ENCODE measurements at places on chromosomes 13 and 19. TPM values are rescaled to one million over a fixed set of nuclear protein-coding genes. Genes with fewer than 3 reads are reported as not detected.

- no peak for DNase-seq
- H3K36me3 ChIP-seq = no peaks in the 10 kb centered on the region
- H3K4me1 ChIP-seq = no peaks in the 10 kb centered on the region
- no peak overlapping the region for H3K27ac ChIP-seq
- H3K27me3 ChIP-seq = no peaks in the 10 kb centered on the region
These were observed 101.0 kb downstream of the SLITRK6 start for GRCh38 chr13:85698256-85698655.

GRCh38 chr19:56699552-56699951 lies 28.0 kb upstream of the ZNF835 start:
- H3K27me3 ChIP-seq = no peaks in the 10 kb centered on the region
- no peaks in the 10 kb centered on the region for H3K36me3 ChIP-seq
- peak; percentile 95 for DNase-seq

GRCh38 chr13:99062593-99062992 lies 84.7 kb upstream of the DOCK9 start:
- peak; percentile 17 for DNase-seq
- H3K27ac ChIP-seq = peak overlapping the region; percentile 22
- H3K4me1 ChIP-seq = peaks cover 5% of the 10 kb centered on the region
- H3K27me3 ChIP-seq = no peaks in the 10 kb centered on the region
- no peaks in the 10 kb centered on the region for H3K36me3 ChIP-seq
- H3K4me3 ChIP-seq = no peak overlapping the region

GRCh38 chr19:47896019-47896418 lies 9.9 kb upstream of the SULT2A1 start:
- no peak overlapping the region for H3K27ac ChIP-seq
- no peaks in the 10 kb centered on the region for H3K4me1 ChIP-seq
- H3K4me3 ChIP-seq = no peak overlapping the region
- DNase-seq = no peak

- peaks cover 12% of the 10 kb centered on the region for H3K27me3 ChIP-seq
- no peak for DNase-seq
- no peaks in the 10 kb centered on the region for H3K36me3 ChIP-seq
- no peak overlapping the region for H3K27ac ChIP-seq
- H3K4me1 ChIP-seq = no peaks in the 10 kb centered on the region
These were observed 2.3 kb downstream of the CEACAM18 start for GRCh38 chr19:51480590-51480989.

DNA sequence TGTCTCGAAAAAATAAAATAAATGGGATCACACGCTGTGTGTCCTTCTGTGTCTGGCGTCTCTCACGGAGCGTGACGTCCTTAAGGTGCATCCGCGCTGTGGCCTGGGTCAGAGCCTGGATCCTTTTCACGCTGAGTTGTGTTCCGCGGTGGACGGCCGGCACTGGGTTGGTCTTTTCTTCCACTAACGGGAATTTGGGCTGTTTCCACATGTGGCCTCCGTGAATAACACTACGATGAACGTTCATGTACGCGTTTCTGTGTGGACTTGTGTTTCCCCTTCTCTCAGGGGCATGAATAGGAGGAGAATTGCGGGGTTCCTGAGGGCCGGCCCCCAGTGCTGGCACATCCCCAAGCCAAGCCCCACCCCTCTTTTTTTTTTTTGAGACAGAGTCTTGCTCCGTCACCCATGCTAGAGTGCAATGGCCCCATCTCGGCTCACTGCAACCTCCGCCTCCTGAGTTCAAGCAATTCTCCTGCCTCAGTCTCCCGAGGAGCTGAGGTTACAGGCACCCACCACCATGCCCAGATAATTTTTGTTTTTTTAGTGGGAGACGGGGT lies 6.2 kb upstream of the PTBP1 start:
- no peak for DNase-seq
- H3K27me3 ChIP-seq = no peaks in the 10 kb centered on the region
- H3K36me3 ChIP-seq = no peaks in the 10 kb centered on the region
- no peak overlapping the region for H3K27ac ChIP-seq
- H3K4me3 ChIP-seq = no peak overlapping the region
- peaks cover 54% of the 10 kb centered on the region for H3K4me1 ChIP-seq

GRCh38 chr13:48600374-48601364 lies 53.1 kb upstream of the CYSLTR2 start:
- H3K4me3 ChIP-seq = no peak overlapping the region
- H3K36me3 ChIP-seq = no peaks in the 10 kb centered on the region
- DNase-seq = no peak

DNA sequence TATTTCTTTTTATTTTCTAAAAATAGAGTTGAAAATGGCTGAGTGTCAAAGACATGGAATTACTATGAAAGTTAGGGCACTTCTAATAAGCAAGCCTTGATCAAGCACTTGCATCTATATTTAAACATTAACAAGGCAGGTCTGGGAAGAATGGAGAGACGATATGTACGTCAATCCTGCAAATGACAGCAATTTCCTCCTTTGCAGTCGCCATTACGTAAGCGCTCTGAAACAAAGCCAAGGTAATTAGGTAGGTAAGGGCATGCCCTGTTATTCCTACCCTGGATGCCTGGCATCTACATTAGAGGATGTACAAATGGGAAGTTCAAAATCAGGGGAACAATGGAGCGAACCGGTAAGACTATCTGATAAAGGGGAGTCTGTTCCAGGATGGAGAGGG lies 664.0 kb upstream of the ARGLU1 start:
- H3K36me3 ChIP-seq = no peaks in the 10 kb centered on the region
- H3K27me3 ChIP-seq = no peaks in the 10 kb centered on the region
- H3K27ac ChIP-seq = no peak overlapping the region
- DNase-seq = no peak
- peaks cover 4% of the 10 kb centered on the region for H3K4me1 ChIP-seq

- no peak for DNase-seq
- no peak overlapping the region for H3K27ac ChIP-seq
- no peaks in the 10 kb centered on the region for H3K36me3 ChIP-seq
- no peak overlapping the region for H3K4me3 ChIP-seq
- no peaks in the 10 kb centered on the region for H3K4me1 ChIP-seq
These were observed 3.1 kb upstream of the TNFSF13B start for GRCh38 chr13:108266321-108266990.

GRCh38 chr19:5705552-5705951 lies 14.4 kb downstream of the LONP1 start:
- peaks cover 86% of the 10 kb centered on the region for H3K36me3 ChIP-seq
- H3K4me1 ChIP-seq = no peaks in the 10 kb centered on the region
- no peak overlapping the region for H3K27ac ChIP-seq
- DNase-seq = no peak

DNA sequence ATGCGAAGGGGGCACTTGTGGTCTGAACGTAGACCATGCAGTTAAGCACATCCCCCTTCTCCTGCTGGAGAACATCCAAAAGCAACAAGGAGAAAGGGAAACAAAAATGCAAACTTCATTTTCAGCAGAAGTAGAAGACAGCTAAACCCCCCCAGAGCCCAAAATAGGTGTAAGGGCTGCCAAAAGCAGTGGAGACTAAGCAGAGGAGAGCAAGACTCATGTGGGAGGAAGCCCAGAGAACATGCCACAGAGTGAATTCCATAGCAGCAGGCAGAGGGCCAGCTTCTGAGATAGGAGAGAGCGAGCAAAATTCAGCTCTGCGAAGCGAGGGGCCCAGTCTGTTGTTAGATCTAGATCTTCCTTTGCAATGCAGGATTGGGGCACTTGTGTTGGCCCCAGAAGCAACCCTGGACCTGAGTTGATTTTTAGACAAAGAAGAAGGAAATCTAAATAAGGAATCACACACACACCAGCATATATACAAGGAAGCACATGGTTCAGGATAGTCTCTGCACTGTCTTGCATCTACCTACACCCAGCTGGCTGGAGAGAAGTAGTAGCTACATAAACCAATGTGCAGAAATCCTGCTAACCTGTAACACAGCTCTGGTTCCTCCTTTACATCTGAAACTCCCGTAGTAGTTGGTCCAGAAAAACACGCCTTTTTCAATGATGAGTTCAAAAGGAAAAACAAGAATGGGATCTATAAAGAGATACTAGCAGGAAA lies 199.6 kb downstream of the SPRY2 start:
- H3K36me3 ChIP-seq = no peaks in the 10 kb centered on the region
- H3K27ac ChIP-seq = peak overlapping the region; percentile 65
- no peaks in the 10 kb centered on the region for H3K27me3 ChIP-seq
- H3K4me3 ChIP-seq = no peak overlapping the region
- DNase-seq = peak; percentile 72

DNA sequence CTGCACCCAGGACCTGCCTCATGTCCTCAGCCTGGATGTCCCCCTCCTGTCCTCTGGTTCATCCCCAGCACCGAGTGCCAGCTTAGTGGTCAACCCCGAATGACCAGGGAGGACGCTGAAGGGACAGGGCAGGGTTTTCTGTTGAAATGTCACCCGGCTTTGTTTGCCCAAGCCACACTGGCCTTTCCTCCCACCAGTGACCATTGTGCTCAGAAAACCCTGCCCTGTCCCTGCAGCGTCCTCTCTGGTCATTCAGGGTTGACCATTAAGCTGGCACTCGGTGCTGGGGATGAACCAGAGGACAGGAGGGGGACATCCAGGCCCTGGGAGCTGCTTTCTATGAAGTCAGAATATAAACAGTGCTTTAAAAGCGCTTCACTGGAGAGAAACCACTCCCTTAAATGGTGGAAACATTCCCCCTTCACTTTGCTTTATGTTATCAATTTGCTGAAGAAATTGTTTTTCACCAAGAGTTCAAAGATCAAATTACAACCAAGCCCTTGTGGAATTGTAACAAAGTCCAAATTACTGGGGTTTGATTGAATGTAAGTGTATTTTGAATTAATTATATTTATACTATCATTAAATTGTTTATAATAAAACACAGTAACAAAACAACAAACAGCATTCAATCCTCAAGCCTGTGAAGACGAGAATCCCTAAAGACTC lies 21.4 kb downstream of the CARS2 start:
- no peak overlapping the region for H3K27ac ChIP-seq
- DNase-seq = no peak
- peaks cover 66% of the 10 kb centered on the region for H3K36me3 ChIP-seq
- no peak overlapping the region for H3K4me3 ChIP-seq

DNA sequence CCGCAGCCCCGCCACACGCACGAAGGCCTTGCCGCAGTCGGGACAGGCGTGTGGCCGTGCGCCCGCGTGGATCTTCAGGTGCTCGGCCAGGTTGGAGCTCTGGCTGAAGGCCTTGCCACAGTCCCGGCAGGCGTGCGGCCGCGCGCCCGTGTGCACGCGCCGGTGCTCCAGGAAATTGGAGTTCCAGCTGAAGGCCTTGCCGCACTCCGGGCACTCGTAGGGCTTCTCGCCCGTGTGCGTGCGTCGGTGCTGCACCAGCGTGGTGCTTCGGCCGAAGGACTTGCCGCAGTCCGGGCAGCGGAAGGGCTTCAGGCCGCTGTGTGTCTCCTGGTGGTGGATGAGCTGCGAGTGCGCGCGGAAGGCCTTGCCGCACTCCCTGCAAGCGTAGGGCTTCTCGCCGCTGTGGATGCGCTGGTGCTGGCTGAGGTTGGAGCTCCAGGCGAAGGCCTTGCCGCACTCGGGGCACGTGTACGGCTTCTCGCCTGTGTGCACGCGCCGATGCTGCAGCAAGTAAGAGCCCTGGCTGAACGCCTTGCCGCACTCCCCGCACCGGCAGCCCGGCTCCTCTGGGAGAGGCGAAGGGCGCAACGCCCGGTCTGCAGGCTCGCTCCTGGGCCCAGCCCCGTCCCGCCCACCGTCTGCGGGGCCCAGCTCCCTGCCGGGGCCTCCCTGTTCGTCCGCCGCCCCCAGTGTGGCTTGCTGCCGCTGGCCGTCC lies 3.6 kb upstream of the A1BG start:
- peaks cover 25% of the 10 kb centered on the region for H3K4me1 ChIP-seq
- H3K4me3 ChIP-seq = no peak overlapping the region
- H3K27me3 ChIP-seq = peaks cover 9% of the 10 kb centered on the region
- H3K27ac ChIP-seq = no peak overlapping the region
- peaks cover 64% of the 10 kb centered on the region for H3K36me3 ChIP-seq

DNA sequence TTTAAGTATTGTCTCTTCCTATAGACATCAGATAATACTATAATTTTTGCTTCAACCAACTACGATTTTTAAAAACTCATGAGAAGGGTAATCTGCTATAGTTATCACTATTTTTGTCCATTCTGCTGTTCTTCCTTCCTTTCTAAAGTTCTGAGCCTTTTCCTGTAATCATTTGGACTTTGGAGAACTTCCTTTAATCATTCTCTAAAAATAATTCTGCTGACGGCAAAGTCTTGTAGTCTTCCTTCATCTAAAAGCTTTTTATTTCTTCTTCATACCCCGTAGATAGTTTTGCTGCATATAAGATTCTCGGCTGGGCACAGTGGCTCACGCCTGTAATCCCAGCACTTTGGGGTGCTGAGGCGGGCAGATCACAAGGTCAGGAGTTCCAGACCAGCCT lies 5.1 kb upstream of the FCGBP start:
- no peak for DNase-seq
- H3K4me1 ChIP-seq = no peaks in the 10 kb centered on the region
- H3K27ac ChIP-seq = no peak overlapping the region
- no peak overlapping the region for H3K4me3 ChIP-seq
- H3K36me3 ChIP-seq = no peaks in the 10 kb centered on the region

- no peak for DNase-seq
- H3K4me1 ChIP-seq = no peaks in the 10 kb centered on the region
- H3K27ac ChIP-seq = no peak overlapping the region
- no peaks in the 10 kb centered on the region for H3K36me3 ChIP-seq
These were observed 29.1 kb upstream of the CSNK1A1L start for GRCh38 chr13:37134411-37135041.

DNA sequence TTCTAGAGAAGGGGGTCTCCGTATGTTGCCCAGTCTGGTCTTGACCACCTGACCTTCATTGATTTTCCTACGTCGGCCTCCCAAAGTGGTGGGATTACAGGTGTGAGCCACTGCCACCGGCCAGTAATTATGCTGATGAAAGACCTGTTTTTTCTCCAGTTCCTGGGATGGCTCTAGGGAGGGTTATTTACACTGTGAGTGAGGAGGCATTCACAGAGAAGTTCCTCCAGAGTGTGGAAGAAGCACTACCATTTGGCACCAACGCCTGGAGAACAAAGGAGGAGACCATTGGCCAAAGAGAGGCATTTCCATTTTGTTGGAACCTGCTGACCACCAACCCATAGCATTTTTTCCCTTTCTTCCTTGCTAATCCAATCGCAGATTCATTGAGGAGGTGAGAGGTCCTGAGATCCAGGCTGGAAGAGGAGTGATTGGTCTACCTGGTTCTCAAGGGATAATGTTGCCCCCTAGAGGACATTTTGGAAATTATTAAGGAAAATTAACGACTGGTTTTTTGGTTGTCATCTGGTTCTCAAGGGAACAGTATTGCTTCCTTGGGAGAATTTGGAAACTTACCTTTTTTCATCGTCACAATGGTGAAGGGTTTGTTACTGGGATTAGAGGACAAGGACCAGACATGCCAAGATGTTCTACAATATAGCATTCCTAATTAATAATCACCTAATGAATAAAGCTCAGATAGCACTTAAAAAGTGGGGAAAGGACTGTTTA lies 5.5 kb upstream of the SAE1 start:
- H3K4me3 ChIP-seq = no peak overlapping the region
- no peaks in the 10 kb centered on the region for H3K27me3 ChIP-seq
- no peak for DNase-seq
- H3K27ac ChIP-seq = no peak overlapping the region
- H3K36me3 ChIP-seq = no peaks in the 10 kb centered on the region

GRCh38 chr19:49455773-49456172 lies 2.7 kb downstream of the ALDH16A1 start:
- H3K27me3 ChIP-seq = no peaks in the 10 kb centered on the region
- peaks cover 18% of the 10 kb centered on the region for H3K36me3 ChIP-seq
- H3K27ac ChIP-seq = no peak overlapping the region
- no peak for DNase-seq

- DNase-seq = no peak
- H3K4me1 ChIP-seq = no peaks in the 10 kb centered on the region
- H3K27ac ChIP-seq = no peak overlapping the region
- no peak overlapping the region for H3K4me3 ChIP-seq
- no peaks in the 10 kb centered on the region for H3K36me3 ChIP-seq
These were observed 786.4 kb upstream of the SLITRK1 start for GRCh38 chr13:84668637-84669036.

Gene ATXN8OS
- 0.88 TPM for total RNA-seq

Gene ZNF610
- total RNA-seq = 11.4 TPM

Gene ZNF534
- total RNA-seq = 0.40 TPM
